ENCODE measurements at places on chromosomes 3 and 15. TPM values are rescaled to one million over a fixed set of nuclear protein-coding genes. Genes with fewer than 3 reads are reported as not detected.

CKMT1B gene
- not detected for total RNA-seq

TMOD3 gene
- total RNA-seq: 35.2 TPM

RHOV gene
- 5.9 TPM for total RNA-seq

FILIP1L gene
- total RNA-seq: not detected

SCN11A gene
- not detected for total RNA-seq

PRICKLE2 gene
- 0.32 TPM for total RNA-seq

PIGZ gene
- 0.29 TPM for total RNA-seq

RASGRF1 gene
- total RNA-seq: 1.5 TPM
